ENCODE measurements at places on chromosomes 13 and 19.

DNA sequence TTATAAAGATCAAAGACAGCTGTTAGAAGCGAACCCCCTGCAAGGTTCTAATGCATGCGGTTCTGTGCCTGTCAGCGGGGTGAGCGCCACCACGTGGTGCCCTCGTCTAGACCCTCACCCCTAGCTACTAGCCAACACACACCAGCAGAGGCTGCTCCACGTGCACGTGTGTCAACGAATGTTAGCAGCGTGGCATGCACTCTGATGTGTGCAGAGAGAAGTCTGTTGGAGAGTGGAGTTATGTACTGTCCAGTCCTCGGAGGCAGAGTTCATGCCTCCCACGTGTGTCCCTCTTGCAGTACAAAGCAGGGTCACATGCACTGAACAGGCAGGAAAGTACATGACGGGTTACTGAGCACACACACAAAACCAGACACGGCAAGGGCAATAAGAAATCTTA lies 75.0 kb upstream of the SLC15A1 start:
- DNase-seq = no peak

GRCh38 chr19:48955308-48955958 lies 758 bp downstream of the BAX start:
- no peak for DNase-seq

DNA sequence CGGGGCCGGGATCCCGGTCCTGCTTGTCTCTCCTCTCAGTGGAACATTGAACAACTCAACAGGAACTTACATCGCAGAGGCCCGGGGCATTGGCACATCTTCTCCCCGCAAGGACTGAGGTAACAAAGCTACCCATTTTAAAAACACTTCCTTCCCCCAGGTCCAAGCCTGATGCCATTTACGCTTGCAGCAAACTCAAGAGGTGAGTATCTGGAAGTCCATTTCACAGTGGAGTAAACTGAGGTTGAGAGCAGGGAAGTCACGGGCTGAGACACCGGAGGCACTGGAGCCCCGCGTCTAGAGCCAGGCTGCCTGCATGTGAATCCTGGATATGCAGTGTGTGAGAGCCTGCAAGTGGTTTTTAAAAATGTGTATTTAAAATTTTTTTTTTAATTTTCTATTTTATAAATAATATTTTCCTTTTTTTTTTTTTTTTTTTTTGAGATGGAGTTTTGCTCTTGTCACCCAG lies 492 bp upstream of the PGLYRP1 start:
- DNase-seq = no peak

- no peak for DNase-seq
Observed at GRCh38 chr19:55642153-55643002, 1.1 kb upstream of the ZNF581 start.

GRCh38 chr13:79423801-79424642 lies 18.0 kb upstream of the RBM26 start:
- DNase-seq = peak; percentile 20

DNA sequence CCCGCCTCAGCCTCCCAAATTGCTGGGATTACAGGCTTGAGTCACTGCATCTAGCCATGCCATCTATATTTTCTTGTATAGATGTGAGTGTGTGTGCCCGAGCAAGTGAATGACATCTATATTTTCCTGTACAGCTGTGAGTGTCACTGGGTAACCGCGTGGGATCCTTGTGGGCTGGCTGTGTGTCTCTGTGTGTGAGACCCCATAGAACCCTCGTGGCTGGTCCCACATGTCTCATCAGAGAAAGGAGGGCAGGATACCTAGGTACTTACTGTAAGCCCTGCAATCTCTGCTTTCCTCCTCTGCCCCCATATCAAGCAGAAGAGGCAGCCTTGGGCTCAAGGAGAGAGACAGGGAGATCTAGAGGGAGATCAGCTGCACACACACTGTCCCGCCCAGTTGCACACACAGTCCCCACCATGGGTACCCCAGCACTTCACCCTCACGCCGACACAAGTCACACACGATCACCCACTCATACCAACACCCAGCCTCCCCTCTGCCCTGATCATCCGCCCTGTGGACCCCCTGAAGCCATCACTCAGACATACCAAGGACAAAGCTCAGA lies 655 bp downstream of the DENND1C start:
- no peak for DNase-seq

DNA sequence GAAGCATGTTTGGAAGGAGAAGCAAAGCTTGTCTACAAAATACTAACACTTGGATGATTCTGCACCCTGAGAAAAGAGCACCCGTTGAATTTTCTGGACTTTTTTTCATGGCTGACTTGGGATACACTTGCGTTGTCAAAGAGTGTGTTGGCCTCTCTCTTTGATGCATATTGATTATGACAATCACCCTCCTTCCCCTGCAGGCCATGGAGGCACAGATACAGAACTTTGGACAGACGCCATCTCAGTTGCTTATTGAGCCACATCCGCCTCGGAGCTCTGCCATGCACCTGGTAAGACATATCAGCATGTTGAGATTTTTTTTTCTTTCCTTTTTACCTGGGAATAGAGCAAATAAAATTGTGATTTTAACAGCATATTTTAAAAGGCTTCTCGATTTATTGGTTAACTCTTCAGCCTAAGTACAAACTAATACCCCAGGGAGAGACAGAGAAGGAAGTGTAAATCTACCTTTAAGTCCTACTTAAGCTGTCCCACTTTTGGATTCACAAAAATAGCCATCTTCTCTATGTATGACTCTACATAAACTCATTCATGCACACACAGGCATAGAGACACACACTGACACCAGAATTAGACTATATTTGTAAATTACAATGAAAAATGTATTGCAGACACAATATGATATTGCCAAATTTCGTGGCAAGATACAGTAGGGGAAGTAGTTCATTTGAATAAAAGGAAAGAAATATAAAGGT lies 169.7 kb upstream of the MAB21L1 start:
- DNase-seq = no peak

GRCh38 chr19:50992666-50993035 lies 8.8 kb downstream of the KLK8 start:
- DNase-seq = no peak

GRCh38 chr19:31448221-31448657 lies 99.0 kb upstream of the TSHZ3 start:
- peak; percentile 36 for DNase-seq

GRCh38 chr19:46513461-46514236 lies 18.0 kb upstream of the PNMA8B start:
- peak; percentile 39 for DNase-seq

GRCh38 chr13:20686863-20687579 lies 16.5 kb upstream of the IL17D start:
- no peak for DNase-seq

DNA sequence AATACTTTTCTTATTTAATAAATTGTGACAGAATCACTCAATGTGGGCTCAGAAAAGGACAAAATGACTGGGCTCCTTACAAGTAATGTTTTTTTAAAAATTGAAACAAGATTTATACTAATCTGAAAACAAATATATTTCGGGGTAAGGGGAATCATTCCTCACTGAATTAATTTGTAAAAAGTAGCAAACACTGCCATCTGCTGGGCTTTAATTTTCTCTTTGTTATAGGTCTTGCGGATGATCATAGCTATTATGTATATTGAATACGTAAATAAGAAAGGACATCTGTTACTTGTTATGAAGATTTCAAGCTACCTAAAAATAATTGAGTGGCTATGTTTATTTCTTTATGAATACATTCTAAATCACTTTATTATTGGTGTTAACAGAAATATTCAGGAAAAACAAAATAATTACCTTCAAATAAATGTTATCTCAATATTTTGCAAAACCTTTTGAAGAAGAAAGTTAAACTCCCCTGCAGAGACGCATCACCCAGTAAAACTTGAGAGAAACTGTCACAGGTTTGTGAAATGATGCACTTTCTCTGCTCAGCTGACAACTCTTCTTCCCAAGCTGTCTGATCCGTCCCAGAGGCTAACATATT lies 17.8 kb upstream of the ENOX1 start:
- no peak for DNase-seq

- DNase-seq = no peak
Observed at GRCh38 chr19:55670280-55671053, 4.6 kb upstream of the EPN1 start.

DNA sequence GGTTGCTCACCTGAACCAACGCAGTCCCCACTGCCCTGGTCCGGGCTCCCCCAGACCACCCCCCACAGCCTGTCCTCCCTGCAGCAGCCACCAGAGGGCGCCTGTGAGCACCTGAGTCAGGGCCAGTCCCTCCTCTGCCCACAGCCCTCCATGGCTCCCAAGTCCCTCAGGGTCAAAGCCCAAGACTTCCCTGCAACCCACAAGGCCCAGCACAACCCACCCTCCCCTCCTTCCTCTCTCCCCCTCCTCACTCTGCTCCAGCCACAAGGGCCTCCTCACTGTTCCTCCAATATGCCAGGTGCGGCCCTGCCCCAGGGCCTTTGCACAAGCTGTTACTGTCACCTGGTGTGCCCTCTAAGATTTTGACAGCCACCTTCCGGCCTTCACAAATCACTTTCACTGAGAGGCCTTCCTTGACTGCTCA lies 10.9 kb downstream of the GNA15 start:
- DNase-seq = no peak

- no peak for DNase-seq
Observed at GRCh38 chr13:34162544-34162933, 344.6 kb downstream of the RFC3 start.

DNA sequence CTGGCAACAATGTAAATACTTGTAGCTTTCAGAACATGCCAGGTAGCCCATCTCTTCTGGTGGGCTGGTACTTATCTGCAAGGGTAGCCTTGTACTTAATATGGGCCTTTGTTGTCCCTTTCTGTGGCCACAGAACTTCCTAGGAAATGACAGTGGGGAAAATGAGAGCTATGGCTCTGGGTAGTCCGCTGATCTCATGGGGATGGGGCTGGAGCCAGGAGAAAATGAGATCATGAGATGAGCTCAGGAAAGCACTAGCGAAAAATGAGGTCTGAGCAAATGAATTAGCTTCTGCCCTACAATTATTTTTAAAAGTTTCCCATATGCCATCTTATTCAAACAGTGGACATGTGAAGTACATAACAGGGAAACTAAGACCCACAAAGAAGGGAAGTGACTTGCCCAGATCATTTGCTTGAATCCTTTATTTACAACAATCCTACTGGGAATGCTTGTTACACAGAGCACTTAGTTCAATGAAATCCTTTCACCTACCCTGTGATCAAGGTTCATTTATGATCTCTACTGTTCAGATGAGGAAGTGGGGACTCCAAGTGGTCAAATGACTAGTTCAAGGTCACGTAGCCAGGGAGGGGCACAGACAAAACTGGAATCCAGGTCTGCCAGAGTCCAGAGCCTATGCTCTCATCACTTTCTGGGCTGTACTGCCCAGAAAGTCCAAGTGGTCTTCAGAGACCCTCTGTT lies 87.1 kb downstream of the PTPRS start:
- DNase-seq = no peak

DNA sequence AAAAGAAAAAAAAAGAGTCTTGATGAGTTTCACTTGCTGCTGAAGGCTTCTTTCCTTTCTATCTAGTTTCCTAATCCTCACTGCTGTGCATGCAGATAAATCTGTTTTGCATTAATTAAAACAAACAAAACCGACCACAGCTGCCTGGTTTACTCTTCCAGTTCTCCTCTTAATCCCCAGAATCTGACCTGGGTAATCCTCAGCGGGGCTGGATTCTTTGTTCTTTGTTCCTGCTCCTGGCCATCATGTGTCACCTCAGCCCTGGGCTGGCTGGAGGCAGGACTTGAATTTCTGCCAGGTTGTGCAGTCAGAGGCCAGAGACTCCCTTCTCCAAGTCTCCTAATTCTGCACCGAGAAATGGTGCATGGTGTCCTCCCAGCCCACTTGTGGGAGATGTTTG lies 52.2 kb upstream of the CYP4F8 start:
- DNase-seq = peak; percentile 29

DNA sequence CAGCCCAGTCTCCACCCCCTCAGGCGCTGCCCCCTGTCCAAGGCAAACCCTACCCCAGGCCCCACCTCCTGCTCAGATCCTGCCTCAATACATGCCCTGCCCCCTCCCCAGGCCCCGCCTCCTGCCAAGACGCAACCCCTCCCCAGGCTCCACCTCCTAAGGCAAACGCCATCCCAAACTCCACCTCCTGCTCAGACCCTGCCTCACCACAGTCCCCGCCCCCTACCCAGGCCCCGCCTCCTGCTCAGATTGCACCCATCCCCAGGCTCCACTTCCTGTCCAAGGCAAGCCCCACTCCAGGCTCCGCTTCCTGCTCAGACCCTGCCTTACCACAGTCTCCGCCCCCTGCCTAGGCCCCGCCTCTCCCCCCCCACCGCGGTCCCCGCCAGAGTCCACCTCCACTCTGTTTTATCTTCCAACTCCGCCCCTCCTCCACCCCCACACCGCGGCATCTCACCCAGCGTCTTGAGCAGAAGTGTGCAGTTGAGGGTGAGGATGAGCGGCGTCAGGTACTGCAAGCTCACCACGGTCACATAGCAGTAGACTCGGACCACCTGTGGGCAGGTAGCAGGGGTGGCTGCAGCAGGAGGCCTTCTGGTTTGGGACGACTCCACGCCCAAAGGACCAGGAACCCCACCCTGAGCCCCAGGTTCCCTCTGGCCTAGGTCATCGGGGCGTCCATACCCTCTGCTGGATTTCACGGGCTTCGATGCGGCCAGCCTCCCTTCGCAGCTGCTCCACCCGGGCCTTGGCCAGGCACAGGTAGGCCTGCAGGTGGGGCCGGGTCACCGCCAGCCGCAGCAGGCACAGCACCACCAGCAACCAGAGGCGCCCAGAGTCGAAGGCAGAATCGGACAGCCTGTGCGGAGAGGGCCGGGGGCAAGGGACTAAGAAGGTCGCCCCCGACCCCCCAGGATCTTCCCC lies 17.7 kb downstream of the TMEM161A start:
- no peak for DNase-seq

DNA sequence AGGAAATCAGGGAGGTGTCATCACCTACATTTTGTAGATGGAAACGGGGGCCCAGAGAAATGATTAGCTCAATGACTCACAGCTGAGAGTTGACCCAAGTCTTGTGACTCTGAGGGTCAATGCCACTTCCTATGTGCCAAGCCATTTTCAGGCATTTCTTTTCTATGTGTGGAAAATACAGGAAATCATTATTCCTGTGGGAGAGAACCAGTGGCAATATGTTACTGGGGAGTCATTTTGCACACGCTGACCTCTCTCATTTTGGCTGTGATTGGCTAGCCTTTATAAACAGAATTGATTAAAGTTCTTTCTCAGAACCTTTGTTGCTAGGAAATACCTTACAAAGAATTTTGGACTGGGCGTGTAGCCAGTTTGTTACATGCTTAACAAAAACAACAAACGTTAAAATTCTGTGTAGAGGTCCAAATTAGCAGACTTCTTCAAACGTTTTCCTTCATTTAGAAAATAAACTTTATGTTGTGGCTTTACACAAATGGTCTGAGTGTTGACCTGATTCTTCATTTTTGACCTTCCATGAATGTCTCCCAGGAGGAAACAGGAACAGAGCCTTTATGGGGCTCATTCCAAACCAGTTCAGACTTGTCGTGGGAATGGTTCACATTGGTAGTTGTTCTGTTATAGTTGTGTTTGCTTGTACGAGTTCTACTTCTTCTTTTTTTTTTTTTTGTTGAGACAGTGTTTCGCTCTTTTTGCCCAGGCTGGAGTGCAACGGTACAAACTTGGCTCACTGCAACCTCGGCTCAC lies 11.4 kb downstream of the PCCA start:
- peak; percentile 85 for DNase-seq

GRCh38 chr13:59665732-59666131 lies 498.0 kb downstream of the DIAPH3 start:
- no peak for DNase-seq

Data from AG09319 (cell line).